ENCODE measurements at places on chromosomes 11 and 22.

- DNase-seq = peak; percentile 48
Measured at GRCh38 chr11:58524232-58525036, 16.5 kb upstream of the OR5B21 start.

GRCh38 chr11:80872116-80872728 is 1431.4 kb upstream of the TENM4 start:
- no peak for DNase-seq

DNA sequence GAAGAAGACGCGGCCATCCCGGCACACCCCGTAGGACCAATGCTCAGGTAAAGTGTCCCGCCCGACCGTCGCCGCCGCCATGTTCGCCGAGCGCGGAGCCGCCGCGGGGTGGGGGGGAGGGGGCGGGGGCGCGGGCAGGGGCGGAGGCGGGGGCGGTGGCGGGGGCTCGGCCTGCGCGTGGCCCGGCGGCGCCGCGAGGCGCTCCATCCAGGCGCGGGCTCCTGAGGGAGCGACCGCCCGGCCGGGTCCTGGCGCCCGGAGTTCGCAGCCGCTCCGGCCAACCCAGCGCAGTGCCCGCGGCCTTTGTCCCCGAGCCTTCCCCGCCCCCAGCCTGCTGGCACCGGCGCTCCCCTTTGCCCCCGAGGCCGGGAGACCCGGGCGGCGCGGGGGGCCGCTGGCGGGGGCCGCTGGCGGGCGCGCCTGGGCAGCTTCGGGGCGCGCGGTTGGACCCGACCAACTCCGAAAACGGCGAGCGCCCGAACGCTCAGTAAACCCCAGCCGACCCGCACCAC is at the start of gene PLEKHA7:
TSS of gene PLEKHA7 (minus strand) at position 94 of the 512 bp plus-strand sequence. CDS start at position 81, 13 bp downstream.
- no peak for DNase-seq

- DNase-seq = no peak
Measured at GRCh38 chr11:29518389-29519174, 498.2 kb downstream of the KCNA4 start.

DNA sequence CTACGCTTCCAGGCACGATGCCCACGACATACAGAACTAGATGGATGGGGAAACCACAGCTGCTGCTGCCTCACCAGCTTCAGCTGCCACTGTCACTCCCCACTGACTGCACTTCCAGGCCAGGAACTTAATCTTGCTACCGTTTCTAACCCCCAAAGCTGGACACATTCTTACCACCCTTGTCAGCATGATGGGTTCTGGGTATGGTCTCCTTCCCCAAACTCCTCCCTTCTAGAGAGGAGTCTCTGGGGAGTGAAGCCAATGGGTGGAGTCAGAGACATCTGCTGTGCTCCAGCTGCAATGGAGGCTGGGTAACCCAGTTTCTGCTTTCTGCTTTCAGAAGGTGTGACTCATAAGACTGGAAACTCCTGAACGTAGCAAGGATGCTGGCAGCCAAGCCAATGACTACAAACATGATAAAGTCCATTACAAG is 87.0 kb upstream of the THY1 start:
- DNase-seq = no peak

- no peak for DNase-seq
Measured at GRCh38 chr22:40997520-40997919, 46.3 kb downstream of the RBX1 start.

GRCh38 chr11:126310992-126311310 is 7.1 kb downstream of the DCPS start:
- no peak for DNase-seq

- no peak for DNase-seq
Measured at GRCh38 chr22:23783265-23784150, 3.3 kb upstream of the SMARCB1 start.

DNA sequence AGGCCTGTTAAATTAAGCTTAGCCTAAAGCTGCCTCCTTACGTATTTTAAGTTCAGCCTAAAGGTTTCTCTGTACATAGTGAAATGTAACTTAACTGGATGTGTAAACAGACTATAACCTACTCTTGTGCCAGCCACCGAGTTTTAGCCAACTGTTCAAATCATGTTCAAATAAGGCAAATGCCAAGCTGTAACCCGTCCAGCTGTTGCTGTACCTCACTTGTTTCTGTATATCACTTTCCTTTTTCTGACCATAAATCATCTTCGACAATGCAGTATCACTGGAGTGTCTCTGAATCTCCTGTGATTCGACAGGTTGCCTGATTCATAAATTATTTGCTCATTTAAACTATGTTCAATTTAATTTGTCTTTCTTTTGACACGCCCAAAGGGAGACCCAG is 4.0 kb upstream of the PLAAT5 start:
- DNase-seq = no peak

DNA sequence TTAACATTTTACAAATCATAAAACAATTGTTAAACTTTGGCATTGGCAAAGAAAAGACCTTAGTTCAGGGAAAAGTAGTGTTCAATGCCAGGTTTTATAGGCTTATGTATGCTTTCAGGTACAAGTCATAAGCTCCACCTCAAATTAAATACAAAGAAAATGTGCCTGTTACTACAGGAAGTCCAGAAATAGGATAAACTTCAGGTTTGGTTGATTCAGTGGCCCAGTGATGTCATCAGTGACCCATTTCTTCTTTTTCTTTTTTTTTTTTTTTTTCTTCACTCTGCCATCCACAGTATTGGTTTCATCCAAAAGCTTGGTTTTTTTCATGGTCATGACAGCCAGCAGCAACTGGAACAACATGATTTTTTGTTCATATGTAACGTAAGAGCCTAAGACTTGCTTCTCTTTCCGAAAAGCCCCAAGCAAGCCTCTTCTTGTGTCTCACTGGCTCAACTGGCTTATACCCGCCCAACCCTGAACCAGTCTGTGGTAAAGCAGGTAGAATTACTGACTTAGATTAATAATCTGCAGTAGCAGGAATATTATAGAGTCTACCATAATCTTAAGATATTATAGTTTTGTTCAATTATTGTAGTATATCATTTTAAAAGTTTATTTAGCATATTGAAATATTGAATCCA is 46.2 kb downstream of the TTC17 start:
- no peak for DNase-seq

GRCh38 chr11:36010010-36010740 is 66.3 kb downstream of the LDLRAD3 start:
- DNase-seq = no peak

DNA sequence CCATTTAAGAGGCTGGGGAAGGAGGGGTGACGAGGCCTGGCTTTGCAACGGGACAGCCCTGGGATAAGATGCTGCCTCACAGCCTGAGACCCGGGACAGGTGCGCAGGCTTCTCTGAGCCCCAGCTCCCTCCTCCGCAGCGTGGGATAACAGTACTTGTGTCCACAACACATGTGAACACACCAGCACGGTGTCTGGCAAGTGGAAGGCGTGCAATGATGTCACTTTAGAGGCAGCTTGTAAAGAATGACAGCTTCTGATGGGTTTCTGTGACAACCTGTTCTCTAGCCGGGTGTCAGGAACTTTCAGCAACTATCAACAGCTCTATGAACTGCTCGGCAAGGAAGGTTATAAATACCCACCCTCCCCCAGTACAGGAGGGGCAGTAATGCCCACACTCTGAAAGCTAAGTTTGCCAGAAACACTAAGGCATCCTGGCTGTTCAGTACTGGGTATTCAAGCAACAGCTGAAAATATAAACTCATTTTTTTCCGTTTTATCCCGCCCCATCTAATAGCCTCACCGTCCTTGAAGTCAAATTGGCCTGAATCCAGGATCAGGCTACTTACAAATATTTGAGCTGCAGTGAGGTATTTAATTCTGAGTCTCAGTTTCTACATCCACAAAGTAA is 59.7 kb downstream of the MYH9 start:
- DNase-seq = peak; percentile 28

DNA sequence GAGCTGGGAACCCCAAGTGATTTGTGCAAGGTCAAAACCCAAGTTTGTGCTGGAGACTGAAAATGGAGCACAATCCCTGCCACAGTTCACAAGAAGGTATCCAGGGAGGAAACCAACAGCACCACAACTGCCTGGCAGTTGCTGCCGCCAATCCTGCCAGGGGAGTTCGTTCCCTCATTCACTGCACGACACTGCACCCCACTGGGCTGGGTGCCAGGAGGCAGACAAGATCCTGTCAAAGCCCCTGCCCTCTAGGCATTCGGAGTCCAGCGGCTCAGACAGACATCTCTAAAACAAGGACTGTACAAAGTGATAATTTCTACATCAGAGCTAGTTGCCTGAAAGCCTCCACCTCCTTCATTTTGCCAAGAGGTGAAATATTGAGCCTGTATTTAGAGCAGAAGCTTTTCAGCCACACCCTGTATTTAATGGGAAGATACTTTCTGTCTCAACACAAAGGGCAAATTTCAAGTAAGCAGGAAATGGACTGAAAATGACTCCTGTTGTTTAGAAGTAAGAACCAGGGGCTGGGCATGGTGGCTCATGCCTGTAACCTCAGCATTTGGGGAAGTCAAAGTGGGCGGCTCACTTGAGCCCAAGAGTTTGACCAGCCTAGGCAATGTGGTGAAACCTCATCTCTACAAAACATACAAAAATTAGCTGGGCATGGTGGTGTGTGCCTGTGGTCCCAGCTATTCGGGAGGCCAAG is 277.4 kb upstream of the NARS2 start:
- no peak for DNase-seq

GRCh38 chr11:70606248-70606950 is 208.1 kb downstream of the CTTN start:
- DNase-seq = no peak

GRCh38 chr11:111565114-111565720 is 24.7 kb downstream of the LAYN start:
- peak; percentile 79 for DNase-seq

DNA sequence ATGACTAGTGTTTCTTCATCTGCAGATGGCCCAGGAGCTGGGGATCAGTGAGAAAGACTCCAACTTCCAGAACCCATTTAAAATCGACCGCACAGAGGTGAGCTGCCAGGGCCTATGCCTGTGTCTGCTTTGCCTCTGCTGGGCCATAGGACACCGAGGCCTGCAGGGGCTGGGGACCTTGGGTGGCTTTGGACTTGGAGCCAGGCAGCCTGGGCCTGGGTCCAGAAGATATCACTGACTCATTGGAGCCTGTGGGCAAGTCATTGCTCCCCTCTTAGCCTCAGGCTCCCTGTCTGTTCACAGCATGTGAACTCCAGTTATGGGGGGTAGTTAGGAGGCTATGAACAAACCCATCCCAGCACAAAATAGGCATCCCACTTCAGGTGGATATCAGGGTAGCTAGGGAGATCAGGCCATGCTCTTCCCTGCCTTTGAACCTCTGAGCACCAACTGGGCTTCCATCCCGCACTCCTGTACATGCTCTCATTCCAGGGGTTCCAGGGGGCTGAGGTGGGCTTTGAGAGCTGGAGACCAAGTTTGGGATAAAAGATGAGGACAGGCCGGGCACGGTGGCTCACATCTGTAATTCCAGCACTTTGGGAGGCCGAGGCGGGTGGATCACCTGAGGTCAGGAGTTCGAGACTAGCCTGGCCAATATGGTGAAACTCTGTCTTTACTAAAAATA is 13.4 kb downstream of the CCDC134 start:
- DNase-seq = no peak

- no peak for DNase-seq
Measured at GRCh38 chr22:44390613-44390970, 77.8 kb upstream of the SHISAL1 start.

DNA sequence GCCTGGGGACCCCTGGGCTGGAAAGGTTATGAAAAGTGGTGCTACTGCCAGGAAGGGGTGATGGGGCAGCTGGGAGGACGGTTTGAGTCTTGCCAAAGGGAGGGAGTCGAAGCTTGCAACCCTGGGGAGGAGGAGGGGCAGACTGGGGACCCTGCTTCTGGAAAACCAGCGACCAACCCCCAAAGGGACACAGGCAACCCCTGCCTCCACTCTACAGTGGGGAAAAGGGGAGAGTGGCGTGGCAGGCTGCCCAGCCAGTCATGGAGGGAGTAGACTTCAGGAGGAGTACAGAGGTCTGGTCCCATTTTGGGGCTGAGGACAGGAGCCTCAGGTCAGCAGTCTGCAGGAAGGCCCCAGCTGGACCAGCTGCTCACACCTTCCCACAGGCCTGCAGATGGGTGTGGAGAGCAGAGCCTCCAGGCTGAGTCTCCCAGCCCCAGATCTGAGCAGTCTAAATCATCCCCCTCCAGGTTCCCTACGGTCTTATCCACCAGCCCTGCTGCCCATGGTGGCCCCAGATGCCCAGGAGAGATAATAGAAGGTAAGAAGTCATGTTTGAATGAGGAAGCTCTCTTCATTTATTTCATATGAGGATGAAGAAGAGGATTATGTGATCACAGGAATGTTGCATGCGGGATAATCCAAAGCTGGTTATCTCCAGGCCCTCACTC is 3.3 kb downstream of the DDT start:
- no peak for DNase-seq
